Suppressor macrophage treated with lipopolysaccharide for 4 hours (primary cell): ENCODE measurements at places on chromosomes 3 and 15.

DNA sequence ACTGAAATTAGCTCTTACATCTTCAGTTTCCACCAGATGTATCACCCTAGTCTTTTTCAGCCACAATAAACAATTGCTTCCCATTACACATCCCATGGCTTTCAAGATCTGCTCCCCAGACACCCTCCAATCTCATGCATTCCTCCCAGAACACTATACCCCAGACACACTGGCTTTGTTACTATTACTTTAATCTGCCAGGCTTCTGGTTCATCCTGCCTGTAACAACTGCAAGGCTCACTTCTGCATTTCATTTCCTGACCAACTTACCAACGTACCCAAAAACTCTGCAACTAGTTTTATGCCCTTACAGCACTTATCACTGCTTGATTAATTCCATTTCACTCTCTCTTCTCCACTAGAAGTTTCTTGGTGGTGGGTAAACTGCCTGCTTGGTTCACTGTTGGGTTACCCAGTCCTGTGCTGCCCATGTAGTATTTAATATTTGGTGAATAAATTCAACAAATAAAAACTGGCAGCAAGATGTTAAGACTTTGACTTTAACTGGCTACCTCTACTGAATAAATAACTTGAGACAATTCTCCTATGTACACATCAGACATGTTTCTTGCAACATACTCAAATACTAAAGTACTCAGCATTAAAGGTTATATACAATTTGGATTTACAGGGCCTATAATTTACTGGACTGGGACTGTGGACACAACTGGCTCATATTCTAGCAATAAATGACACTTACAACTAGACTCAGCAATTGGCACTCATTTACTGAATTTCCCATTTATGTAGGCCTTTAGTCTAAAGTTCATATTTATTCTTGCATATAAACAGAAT is 2.7 kb downstream of the RPL22L1 start:
- DNase-seq = peak; percentile 45

GRCh38 chr15:60573936-60574335 is 95.0 kb upstream of the ICE2 start:
- DNase-seq = no peak

- DNase-seq = peak; percentile 61
Observed at GRCh38 chr15:72599855-72600464, 54.5 kb upstream of the GOLGA6B start.

DNA sequence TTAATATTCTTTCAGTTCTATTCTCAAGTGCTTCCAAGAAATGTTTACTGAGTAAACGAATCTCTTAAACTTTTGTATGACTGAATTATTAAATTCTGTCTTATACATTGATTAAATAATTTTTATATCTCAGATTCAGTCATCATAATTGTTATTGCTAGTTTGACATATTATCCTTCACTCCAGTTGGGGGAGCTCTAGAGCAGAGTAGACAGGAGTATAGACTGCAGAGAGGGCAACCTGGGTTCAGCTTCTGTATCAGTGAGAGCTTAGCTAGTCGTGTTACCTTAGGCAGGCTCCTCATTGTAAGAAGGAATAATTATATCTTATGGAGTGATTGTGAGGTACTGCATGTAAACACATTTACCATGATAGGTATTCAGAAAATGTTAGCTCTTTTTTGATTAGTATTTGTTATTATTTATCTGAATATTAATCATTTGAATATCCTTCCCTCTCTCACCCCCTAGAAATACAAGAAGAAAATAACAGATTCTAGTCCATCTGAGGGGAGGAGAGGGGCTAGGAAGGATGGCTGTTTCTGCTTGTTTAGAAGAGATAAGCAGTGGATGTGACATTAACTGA is 31.0 kb upstream of the ZCWPW2 start:
- peak; percentile 60 for DNase-seq

GRCh38 chr3:142459096-142459495 is 11.3 kb upstream of the XRN1 start:
- DNase-seq = no peak

- peak; percentile 77 for DNase-seq
Observed at GRCh38 chr15:70741677-70742293, 21.6 kb downstream of the UACA start.

GRCh38 chr3:113186566-113186965 is 24.8 kb upstream of the BOC start:
- no peak for DNase-seq

GRCh38 chr15:88990185-88990679 is 77.1 kb upstream of the MFGE8 start:
- no peak for DNase-seq

GRCh38 chr3:138678086-138678485 is 69.5 kb downstream of the FAIM start:
- DNase-seq = no peak

DNA sequence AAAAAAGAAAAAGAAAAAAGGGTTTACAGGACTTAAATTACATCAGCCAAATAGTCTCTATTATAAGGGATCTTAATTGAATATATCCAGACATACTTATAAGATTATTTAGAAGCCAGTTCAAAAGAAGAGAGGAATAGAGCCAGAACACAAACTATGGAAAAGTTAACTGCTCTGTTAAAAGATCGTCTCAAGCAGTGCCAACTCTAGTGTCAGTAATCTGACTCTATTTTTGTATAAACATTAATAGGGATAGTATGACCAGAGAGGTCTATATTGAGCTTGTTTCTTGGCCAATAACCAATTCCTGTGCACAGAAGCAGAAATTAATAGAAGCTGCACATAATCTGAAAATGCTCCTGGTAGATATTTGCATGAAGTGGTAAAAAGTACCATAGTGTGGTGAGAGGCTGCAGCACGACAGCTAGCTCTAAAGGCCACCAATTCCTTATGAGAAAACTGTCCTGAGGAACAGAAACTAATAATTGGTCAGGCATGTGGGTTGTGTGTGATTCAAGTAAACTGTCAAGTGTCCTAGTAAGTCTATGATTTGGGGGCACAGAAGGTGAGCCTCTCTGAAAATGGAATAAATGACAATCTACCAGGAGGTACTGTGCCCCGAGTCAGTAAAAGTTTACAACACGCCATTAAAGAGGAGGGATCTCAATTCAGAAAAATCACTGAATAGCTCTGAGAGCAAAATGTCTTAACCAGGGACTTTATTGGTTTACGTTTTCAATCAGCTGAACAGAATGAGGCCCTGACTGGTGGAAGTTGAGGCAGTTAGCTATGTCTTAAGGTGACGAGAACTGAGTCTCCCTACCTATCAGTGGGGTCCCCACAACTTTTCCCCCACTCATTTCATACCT is 51.5 kb upstream of the NANOGP8 start:
- no peak for DNase-seq

- DNase-seq = peak; percentile 60
Observed at GRCh38 chr3:55604402-55604801, 117.3 kb upstream of the WNT5A start.

DNA sequence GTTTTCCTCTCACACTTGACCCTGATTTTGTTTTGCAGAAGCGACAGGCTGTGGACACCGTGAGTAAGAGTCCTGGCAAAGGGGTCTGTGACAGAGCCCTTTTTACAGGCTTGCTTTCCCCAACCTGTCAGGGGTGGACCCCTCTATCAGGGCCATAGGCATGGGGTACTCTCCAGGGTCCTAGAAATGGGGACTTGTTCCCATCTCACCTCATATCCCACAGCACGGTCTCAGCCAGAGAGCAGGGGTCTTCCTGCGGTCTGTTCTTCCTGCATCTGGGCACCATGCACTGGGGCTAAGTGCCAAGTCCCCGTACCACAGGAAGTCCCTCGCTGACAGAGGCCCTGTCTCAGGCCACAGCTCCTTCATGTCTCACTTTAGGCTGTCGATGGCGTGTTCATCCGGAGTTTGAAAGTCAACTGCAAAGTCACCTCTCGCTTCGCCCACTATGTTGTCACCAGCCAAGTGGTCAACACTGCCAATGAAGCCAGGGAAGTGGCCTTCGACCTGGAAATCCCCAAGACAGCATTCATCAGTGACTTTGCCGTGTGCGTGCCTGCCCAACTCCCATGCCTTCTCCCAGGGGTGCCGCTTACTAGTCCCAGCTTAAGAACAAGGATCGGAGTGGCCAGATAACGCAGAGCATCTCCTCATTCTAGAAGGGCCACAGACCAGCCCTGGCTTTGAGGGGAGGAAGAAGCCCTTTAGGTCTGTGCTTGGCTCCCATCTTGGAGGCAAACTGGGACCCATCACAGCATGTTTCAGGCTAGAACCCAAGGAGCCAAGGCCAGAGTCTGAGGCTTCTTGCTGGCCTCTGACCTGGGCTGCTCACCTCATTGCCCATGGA is 783 bp downstream of the ITIH1 start:
- DNase-seq = peak; percentile 45

- DNase-seq = no peak
Observed at GRCh38 chr3:158489181-158489580, 81.8 kb upstream of the MLF1 start.

- DNase-seq = no peak
Observed at GRCh38 chr15:81274255-81274654, 49.7 kb downstream of the STARD5 start.

DNA sequence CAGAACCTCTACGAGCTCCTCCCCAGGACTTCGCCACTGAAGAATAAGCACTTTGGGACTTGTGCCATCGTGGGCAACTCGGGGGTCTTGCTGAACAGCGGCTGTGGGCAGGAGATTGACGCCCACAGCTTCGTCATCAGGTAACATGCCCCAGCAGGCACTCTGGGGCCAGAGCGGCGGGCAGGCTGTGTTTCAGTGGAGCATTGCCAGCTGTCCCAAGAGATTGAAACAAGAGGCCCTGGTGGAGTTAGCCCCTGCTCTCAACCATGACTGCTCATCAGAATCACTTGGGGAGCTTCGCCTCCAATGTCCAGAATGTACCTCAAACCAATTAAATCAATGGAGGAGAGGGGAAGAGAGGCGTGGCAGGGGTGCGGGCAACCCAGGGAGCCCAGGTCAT is 44.8 kb downstream of the ST8SIA2 start:
- no peak for DNase-seq

GRCh38 chr3:150439657-150440056 is 31.6 kb downstream of the TSC22D2 start:
- DNase-seq = no peak

GRCh38 chr15:69668963-69669362 is 216.3 kb downstream of the RPLP1 start:
- no peak for DNase-seq

DNA sequence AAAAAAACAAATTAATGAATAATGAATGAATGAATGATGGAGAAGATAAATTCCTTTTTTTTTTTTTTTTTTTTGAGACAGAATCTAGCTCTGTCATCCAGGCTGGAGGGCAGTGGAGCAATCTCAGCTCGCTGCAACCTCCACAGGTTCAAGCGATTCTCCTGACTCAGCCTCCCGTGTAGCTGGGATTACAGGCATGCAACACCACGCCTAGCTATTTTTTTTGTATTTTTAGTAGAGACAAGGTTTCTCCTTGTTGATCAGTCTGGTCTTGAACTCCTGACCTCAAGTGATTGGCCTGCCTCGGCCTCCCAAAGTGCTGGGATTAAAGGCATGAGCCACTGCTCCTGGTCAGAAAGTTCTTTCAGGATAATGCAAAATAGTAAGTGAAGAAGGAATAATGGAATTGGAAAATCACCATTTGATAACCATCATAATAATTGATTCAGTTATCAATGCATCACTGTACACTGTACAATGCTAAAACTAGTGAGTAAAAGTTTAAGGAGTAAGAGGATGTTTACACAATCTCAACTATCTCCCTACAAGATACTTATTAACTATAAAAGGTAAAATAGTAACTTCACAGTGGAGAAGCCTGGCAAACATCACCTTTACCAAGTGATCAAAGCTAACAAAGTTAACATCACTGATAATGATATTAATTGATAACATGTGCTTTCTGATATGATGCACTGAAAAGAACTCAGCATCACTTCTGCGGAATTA is 12.3 kb upstream of the INO80 start:
- no peak for DNase-seq

- DNase-seq = peak; percentile 80
Observed at GRCh38 chr3:134794950-134795745, at the start of gene EPHB1. Gene EPHB1 (plus strand): TSS chr3:134795260.

- DNase-seq = no peak
Observed at GRCh38 chr3:113404637-113405036, 36.7 kb downstream of the CFAP44 start.

GRCh38 chr15:57541805-57542504 is 49.7 kb upstream of the MYZAP start:
- DNase-seq = peak; percentile 62

DNA sequence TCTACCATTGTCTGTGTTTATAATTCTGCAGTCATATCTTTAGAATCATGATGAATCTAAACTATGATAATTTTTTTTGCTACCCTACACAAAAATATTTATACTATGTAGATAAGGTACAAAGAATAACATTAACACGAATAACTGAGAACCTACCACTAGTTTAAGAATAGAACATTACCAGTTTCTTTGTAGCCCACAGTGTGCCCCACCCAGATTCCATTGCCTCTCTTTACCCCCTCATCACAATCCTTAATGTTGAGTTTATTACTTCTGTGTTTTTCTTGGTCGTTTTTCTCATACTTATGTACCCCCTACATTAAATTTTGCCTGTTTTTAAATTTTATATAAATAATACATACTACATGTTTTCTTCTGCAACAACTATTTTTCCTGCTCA is 140.5 kb downstream of the BBX start:
- DNase-seq = no peak

- DNase-seq = no peak
Observed at GRCh38 chr3:46942076-46942475, 34.5 kb downstream of the CCDC12 start.

DNA sequence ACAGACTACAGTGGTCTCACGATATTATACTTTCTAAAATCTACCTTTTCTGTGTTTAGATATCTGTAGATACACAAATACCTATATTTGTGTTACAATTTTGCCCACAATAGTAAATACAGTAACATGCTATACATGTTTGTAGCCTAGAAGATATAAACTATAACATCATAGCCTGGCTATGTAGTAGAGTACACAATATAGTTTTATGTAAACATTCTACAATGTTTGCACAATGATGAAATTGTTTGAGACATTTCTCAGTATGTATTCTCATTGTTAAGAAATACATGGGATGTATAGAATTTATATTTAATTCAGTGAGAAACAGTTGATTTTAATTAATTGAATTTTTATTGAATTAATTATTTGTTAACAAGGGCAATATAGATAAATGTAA is 1367.0 kb downstream of the OTOL1 start:
- DNase-seq = no peak

GRCh38 chr3:150227839-150228238 is 180.3 kb upstream of the TSC22D2 start:
- DNase-seq = peak; percentile 82

DNA sequence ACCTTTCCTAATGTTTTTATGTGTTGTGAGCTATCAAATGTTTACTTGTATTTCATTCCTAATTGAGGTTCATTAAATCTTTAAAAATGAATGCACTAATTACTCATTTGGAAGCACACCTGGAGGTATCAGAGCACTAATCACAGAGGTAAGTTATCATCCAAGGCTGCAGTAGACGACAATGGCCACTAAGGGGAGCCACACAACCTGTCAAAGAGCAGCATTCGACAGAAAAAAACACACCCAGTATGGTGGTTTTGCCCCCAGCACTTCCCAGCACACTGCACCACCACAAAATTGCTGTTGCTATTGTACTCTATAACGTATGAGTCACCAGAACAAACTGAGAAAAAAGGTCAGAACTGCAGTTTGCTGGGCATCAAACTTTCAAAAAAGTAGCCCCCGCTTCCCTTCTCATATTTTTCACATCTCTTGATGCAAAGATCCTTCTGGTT is 205.9 kb upstream of the IGF1R start:
- DNase-seq = peak; percentile 60
